ENCODE measurements at places on chromosomes 16 and 17.

- DNase-seq, result no peak
Observed at GRCh38 chr17:61345825-61346666, 53.6 kb upstream of the TBX2 start.

DNA sequence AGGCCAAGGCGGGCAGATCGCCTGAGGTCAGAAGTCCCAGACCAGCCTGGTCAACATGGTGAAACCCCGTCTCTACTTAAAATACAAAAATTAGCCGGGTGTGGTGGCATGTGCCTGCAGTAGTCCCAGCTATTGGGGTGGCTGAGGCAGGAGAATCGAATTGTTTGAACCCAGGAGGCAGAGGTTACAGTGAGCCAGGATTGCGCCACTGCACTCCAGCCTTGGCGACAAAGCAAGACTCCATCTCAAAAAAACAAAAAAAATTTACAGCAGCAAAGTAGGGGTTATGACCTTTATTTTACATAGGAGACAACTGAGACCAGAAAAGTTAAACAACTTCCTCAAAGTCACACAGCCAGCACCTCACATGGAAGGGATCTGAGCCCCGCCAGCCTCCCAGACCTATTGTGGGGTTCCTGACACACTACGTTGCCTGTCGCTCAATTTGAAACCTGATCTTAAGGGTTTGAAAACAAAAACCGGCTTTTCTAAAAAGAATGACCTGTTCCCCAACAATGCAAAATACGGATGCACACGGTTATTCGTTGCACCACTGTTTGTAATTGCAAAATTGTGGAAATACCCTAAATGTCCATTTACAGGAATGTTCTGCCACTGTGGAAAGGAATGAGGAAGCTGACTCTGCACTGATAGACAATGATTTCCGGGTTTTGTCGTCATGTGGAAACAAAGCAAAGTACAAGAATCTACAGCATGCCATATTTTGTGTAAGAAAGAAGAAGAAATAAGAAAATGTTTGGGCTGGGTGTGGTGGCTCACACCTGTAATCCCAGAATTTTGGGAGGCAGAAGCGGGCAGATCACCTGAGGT lies 77.2 kb downstream of the CNGB1 start:
- DNase-seq, result no peak

DNA sequence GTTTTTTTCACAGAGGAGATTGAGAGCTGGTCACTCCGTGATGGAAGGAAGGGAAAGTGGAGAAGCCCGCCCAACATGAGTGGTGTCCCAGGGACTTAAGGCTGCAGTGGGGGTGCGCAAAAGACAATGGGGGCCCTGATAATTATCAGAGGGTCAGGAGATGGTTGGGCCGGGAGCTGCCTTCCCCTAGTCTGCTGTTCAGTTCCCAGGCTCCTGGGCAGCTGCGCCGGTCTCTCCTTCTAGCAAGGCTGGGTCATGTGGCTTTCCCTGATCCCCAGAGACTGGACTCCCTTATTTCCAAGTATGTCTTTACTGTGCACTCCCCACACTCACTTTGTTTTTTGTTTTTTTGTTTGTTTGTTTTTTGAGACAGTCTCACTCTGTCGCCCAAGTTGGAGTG lies 16.2 kb downstream of the CYGB start:
- DNase-seq, result no peak

DNA sequence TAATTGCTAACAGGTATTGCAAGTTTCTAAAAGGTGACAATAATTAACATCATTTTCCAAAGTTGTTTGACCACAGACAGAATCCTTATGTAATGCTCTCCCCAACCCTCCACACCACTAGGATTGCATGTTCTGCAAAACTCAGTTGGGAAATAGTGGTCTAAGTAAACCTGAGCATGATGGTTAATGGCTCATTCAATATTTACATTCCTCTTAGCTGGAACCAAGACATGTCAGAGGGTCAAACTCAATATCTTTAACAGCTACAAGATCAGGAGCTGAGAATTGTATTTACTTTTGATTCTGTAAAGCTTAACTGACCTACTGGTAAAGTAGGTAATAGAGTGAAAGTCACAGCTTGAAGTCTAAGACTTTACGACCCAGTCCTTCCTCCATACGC lies 10.2 kb downstream of the MFSD6L start:
- no peak for DNase-seq

DNA sequence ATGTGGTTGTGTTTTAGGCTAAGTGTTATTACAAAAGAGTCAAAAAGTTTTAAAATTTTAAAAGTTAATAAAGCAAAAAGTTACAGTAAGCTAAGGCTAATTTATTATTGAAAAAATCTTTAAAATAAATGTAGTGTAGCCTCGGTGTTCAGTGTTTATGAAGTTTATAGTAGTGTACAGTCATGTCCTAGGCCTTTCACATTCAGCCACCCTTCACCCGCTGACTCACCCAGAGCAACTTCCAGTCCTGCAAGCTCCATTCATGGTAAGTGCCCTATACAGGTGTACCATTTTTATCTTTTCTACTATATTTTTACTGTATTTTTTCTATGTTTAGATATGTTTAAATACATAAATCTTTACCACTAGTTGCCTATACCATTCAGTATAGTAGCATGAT lies 98.5 kb upstream of the RPRML start:
- DNase-seq, result no peak

- no peak for DNase-seq
Observed at GRCh38 chr17:1769822-1770477, 8.1 kb downstream of the SERPINF1 start.

DNA sequence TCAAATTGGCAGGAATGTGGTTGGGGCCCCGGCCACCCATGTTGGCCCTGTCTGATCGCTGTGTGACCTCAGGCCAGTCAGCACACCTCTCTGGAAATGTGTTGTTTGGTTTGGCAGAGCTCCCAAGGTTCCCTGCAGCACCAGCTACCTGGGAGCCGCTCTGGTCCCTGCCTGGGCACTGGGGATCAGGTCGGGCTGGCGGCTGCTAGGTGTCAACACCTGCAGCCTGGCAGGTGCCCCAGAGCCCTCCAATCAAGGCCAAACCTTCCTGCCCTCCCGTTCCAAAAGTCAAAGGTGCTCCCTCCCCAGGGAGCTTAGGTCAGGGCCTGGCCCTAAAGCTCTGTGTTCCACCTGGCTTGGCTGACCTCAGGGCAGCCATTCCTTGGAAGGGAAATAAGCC lies 55.9 kb downstream of the ZDHHC7 start:
- DNase-seq, result no peak

- DNase-seq, result no peak
Observed at GRCh38 chr17:46730679-46731078, 87.8 kb downstream of the WNT3 start.

- no peak for DNase-seq
Observed at GRCh38 chr17:19302791-19303331, 59.7 kb downstream of the B9D1 start.

- no peak for DNase-seq
Observed at GRCh38 chr16:47358816-47359215, 102.0 kb downstream of the ITFG1 start.

DNA sequence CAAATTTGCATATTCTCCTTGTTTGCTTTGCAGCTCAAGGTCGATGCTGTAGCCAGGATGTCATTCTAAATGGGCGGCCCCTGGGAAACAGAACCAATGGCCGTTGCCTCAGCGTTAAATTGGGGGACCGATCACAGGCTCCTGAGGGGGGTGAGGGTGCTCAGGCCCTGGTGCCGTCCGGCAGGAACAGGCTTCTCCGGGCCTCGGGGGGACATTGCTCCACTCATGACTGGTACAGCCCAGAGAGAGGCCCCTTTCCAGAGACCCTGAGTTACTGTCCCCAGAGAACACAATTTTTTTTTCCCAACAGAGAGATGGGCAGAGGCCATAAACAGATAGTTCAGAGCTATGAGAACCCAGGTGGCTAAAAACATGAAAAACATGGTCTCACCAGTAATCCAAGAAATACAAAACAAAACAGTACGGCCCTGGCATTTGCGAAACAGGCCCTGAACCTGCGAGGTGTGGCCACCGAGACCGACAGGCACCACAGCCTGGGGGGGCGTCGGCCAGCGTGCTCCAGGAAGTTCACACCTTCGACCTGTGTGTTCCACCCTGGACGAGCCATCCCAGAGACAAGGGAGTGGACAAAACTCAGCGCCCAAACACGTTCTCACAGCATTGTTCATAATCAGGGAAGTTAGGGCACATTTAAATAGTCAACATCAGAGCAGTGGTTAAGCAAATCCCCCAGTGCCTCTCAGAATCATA lies 82.8 kb downstream of the METRNL start:
- no peak for DNase-seq

- no peak for DNase-seq
Observed at GRCh38 chr17:82202981-82203380, 9.7 kb downstream of the CCDC57 start.

DNA sequence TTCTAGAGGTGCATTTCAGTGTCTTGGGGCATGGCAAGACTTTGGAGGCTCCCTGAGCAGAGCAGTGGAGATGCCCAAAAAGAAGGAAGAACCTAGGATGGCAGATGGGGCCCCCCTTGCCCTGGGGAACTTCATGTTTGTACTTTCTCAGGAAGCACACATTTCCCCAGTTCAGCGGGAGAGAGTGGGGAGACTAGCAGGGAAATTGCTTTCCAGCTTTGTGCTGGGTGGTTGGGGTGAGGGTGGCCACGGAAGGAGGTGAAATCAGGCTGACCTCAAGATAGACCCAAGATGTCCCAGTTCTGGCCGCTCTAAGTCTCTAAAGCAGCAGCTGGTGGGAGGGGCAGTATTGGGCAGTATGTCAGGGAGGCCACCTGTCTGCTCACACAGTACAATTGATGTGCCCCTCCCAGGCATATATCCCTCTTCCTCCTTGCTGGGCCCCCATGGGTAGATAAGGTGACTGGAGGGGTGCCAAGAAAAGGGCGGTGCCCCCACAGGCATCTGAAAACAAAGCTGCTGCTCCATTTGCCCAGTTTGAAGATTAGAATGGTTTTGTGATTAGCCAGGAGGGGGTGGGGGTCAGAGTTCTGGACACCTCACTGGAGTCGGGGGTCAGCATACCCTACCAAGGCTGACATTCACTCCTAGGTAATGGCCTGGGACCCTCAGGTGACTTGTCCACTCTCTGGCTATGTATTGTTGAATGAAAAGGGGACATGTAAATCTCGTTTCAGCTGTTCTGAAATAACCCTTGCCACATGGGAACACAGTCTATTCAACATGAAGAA lies 17.1 kb upstream of the NAGLU start:
- DNase-seq, result no peak

DNA sequence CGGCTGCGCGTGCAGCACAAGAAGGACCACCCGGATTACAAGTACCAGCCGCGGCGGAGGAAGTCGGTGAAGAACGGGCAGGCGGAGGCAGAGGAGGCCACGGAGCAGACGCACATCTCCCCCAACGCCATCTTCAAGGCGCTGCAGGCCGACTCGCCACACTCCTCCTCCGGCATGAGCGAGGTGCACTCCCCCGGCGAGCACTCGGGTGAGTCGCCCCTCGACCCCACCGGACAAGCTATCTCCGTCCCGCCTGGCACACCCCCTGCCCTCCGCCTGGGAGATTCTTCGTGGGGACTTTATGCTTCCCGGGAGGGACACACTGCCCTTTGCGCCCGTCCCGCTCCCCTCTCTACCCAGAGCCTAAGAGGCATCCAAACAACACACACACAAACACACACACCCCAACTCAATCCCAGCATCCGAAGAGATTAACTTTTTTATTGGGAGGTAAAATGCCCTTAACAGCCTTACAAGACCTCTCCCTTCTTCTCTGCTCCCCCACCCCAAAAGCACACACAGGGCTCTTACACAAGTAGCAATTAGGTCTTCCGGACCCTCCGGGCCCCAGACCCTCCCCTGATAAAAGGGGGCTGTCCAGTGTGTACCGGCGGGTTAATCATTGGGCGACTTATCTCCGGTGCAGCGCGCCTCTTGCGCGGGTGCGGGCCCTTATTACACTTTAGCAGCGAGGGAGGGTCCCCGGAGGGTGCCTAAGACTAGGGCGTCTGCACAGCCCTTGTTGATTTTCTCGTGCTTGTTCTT lies 2.1 kb downstream of the SOX9 start:
- DNase-seq, result no peak

- no peak for DNase-seq
Observed at GRCh38 chr17:43856141-43856540, 9.2 kb downstream of the CD300LG start.

DNA sequence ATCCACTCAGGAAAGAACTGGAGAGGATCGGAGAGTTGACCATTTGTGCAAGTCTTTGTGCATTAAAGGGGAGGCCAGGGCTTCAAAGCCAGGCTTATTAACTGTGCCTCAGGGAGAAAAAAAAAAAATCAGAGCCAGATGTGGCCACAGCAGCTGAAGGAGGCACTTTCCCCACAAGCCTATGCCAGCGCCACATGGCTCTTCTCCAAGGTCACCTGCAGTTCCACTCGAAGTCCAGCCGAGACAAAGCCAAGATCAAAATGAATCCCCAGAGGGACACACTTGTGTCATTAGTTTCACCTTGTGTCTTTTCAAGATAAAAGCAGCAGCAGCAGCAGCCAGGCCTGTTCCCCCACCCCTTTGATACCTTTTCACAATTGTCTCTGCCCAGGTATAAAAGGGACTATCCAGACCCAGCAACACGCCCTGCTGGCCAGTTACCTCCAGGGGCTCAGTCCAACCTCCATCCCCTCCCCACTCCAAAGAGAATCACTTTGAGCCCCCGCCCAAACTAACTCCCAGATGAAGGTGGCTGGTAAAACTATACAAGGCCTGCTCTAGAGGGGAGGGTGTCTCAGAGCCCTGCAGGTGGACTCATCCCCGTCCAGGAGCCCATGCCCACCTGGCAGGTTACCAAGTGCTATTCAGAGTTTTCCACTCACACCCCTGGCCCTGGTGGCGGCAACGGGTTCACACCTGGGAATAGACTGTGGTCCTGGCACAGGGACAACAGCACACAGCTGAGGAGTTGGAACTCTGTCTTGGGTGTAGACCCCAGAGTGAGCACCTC lies 29.2 kb downstream of the AXIN2 start:
- DNase-seq, result no peak

DNA sequence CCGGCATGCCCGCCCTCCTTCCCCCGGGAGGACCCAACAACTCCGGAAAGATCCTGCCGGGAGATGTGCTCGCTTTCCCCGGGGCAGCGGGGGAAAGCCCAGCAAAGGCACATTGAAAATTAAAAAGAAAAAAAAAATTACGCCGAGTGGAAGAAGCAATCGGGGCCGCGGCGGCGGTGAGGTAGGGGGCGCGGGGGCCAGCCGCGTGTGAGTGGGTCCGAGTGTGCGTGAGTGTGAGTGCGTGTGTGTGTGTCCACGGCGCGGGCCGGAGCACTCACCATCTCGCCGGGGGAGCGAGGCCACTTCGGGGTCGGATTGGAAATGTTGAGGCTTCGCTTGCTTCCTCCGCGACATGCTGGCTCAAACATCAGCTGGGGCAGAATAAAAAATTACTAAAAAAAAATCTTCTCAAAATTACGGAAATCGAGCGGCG lies at the start of gene SALL1:
TSS of gene SALL1 (minus strand) at position 383 of the 433 bp plus-strand sequence. CDS start at position 354, 29 bp downstream.
- DNase-seq, result no peak
